ENCODE measurements at places on chromosomes 5 and 9.

- peaks cover 4% of the 10 kb centered on the region for H3K27me3 ChIP-seq
- no peak for DNase-seq
- peak within 1 kb of the TSS; percentile 30 for H3K4me3 ChIP-seq
- no peaks in the 10 kb centered on the region for H3K36me3 ChIP-seq
Observed at GRCh38 chr5:91556-92263, at the start of gene PLEKHG4B. Gene PLEKHG4B, plus strand, starts transcription at chr5:92168. Its CDS starts 64 bp downstream, at chr5:92232.

GRCh38 chr5:180820788-180821321, 18.2 kb upstream of the MGAT1 start:
- no peak overlapping the region for H3K4me3 ChIP-seq
- H3K36me3 ChIP-seq, result no peaks in the 10 kb centered on the region
- DNase-seq, result no peak
- H3K27ac ChIP-seq, result peak overlapping the region; percentile 84
- peaks cover 46% of the 10 kb centered on the region for H3K4me1 ChIP-seq

DNA sequence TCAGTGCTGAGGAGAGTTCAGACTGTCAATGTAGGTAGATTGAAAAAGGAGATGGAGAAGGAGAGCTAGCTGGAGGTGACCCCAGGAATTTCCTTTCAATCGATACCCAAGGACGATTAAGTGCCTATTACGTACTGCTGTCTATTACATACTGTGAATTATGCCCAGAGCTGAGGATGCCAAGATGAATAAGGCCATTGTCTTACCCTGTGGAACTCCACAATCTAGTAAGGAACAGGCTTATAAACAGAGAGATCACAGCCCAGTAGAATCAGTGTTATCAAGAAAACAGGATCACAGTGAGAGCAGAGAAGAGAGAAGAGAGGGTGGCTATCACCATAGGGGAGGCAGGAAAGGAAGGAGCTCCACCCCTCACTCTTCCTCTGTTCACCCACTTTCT, 54.1 kb upstream of the PDE8B start:
- DNase-seq, result no peak
- H3K4me1 ChIP-seq, result no peaks in the 10 kb centered on the region
- H3K27me3 ChIP-seq, result no peaks in the 10 kb centered on the region
- no peaks in the 10 kb centered on the region for H3K36me3 ChIP-seq
- no peak overlapping the region for H3K4me3 ChIP-seq

DNA sequence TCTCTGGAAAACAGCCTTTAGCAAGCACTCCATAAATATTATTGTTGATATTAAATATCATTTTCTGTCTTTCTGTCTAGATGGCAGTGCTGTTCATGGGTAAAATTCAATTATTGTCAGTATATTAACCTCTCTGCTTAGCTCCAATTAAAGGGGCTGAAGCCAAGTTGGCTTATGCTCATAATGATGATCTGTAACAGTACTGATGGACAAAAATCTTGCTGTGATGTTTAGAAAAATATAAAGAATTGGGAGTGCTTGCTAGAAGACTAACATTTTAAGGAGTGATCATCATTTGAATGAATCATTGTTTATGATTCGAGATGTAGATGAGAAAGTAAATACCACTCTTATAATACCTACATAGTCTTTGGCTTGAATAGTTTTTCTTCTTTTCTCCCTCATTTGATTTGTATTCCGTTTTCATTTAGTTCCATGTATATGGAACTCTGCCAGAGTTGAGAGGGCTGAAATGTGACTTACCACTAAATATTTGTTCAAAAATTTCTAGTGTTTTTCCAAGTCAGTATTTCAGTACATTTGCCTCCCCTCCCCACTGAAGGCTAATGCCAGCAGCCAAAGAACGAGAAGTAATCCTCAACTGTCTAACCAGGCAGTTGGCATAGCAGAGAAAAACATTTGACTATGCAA, 538.3 kb downstream of the CSNK1G3 start:
- DNase-seq, result no peak
- no peaks in the 10 kb centered on the region for H3K4me1 ChIP-seq
- H3K27me3 ChIP-seq, result no peaks in the 10 kb centered on the region
- no peaks in the 10 kb centered on the region for H3K36me3 ChIP-seq

GRCh38 chr9:86116425-86116824, 17.1 kb upstream of the GOLM1 start:
- H3K4me3 ChIP-seq, result no peak overlapping the region
- H3K36me3 ChIP-seq, result no peaks in the 10 kb centered on the region

- H3K4me3 ChIP-seq, result no peak overlapping the region
- no peaks in the 10 kb centered on the region for H3K4me1 ChIP-seq
- no peaks in the 10 kb centered on the region for H3K27me3 ChIP-seq
- no peak for DNase-seq
- no peaks in the 10 kb centered on the region for H3K36me3 ChIP-seq
Observed at GRCh38 chr9:120184266-120184665, 395.7 kb downstream of the CDK5RAP2 start.

- no peak for DNase-seq
- H3K27ac ChIP-seq, result peak overlapping the region; percentile 65
- H3K36me3 ChIP-seq, result no peaks in the 10 kb centered on the region
- no peaks in the 10 kb centered on the region for H3K27me3 ChIP-seq
Observed at GRCh38 chr9:120925535-120926396, 830 bp downstream of the TRAF1 start.

Measured in esophagus squamous epithelium (tissue), 5 donors.